HuH-7.5 (cell line): ENCODE measurements at places on chromosomes 2 and 18.

DNA sequence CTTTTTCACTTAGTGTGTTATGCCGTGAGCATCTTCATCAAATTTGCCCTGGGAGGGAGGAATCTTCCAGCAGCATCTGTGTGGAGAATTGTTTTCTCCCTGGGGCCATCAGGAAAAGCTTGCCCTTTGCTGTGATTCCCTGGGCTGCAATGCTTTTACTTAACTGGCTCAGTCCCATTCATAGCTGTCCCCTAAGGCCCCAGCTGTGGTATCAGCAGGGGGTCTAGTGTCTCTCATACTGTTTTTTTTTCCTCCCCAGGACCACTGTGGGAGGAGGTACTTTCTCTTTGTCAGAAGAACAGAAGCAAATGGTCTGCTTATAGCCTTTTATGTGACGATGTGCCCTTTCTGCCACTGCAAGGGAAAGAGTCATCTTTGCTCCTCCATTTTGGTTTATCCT is 176.8 kb upstream of the CELF4 start:
- no peak for DNase-seq

DNA sequence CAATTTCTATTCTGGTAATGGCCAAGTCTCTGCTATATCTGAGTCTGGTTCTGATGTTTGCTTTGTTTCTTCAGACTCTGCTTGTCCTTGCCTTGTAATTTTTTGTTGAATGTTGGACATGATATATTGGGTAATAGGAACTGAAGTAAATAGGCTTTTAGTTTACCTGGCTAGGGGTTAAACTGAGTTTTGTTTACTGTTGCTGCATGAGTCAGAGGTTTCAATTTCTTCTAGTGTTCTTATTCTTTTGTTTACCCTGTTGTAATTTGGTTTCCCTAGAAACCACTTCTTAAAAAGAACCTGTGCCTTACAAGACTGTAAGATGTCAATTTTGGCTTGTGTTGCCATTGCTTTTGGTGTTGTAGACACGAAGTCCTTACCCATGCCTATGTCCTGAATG is 285.0 kb upstream of the KCNH7 start:
- DNase-seq = no peak

DNA sequence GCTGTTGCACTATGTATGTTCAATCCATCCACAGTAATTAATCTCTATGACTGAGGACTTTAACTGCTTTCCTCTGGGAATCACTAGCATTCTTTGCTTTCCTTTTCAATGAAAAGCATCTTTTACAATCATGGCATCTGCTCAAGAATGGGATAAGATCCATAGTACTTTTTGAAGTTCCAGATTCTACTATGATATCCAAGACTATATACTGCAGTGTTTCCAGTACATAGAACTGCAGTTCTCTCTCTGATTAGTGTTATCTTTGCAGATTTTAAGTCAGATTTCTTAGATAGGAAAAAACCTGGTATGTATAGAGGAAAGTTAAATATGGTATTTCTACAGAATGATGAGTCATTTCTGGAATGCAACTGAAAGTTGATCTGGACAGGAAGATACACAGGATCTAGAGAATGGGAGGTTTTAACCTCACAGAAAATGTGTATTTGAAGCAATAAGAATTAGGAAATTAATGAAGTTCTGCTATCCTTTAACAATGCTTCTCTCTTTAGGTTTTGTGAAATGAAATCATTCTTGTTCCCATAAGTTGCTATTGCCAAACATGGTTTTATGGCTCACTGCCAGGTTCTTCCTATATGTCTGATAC is 670.7 kb downstream of the ERBB4 start:
- no peak for DNase-seq

DNA sequence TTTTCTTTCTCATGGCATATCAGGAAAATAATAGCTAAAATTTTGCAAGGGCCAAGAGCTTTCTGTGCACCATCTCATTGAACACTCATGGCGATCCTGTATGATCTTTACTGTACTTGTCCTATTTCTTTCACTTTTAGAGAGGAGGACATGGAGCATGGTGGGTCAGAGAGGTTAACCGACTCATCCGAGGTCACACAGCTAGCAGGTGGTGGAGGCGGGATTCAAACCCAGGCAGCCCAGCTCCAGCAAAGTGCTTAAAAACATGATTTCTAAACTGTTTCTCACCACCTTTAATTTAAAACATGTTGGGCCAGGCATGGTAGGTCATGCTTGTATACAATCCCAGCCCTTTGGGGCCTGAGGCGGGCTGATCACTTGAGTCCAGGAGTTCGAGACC is 6.4 kb downstream of the NGEF start:
- no peak for DNase-seq

DNA sequence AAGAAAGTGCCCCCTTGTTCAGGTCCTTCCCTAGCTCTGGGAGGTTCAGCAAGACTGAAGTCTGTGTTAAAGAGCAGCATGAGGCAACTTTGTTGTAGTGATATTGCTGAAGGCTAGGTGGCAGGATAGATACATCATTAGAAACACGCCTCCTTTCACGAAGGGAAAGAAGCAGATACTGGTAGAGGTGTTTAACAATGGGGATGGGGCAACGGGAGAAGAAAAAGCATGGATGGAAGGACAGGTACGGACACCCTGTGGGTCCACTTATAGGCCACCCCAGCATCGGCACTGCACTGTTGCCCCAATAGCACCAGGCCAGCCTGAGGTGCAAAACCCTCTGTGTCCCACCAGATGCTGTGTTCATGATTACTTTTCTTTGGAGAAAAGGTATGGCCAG is 3.5 kb upstream of the IGFBP5 start:
- no peak for DNase-seq

- no peak for DNase-seq
Measured at GRCh38 chr18:22483407-22483806, 65.7 kb upstream of the CTAGE1 start.

GRCh38 chr2:236938126-236938525 is 147.6 kb upstream of the COPS8 start:
- no peak for DNase-seq

GRCh38 chr2:46548521-46549144 is 69.3 kb downstream of the TMEM247 start:
- no peak for DNase-seq

GRCh38 chr2:138020432-138020831 is 56.2 kb downstream of the HNMT start:
- DNase-seq = no peak

- DNase-seq = no peak
Measured at GRCh38 chr2:9799011-9799596, 44.2 kb upstream of the TAF1B start.

- no peak for DNase-seq
Measured at GRCh38 chr2:161170958-161171932, 11.0 kb downstream of the TANK start.

DNA sequence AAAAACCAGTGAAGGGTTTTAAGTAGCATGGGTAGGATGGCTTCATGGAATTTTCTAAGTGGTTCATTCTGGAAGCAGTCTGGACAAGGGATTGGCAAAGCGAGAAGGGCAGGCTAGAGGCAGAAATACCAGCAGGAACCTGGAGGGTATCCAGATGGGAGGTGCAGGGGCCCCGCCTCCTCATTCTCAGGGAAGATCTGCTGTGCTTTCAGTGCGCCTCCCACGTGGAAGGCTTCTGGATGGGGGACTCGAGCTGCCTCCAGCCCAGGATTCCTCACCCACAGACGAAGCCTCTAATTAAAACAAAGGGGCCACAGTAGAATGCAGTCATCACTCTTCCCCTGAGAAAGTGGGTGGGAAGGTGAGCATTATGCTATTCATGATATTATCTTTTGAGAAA is 79.8 kb downstream of the VSNL1 start:
- DNase-seq = no peak

- DNase-seq = no peak
Measured at GRCh38 chr2:238846628-238847418, 1.1 kb upstream of the TWIST2 start.

GRCh38 chr2:8481463-8482009 is 200.3 kb upstream of the ID2 start:
- no peak for DNase-seq

DNA sequence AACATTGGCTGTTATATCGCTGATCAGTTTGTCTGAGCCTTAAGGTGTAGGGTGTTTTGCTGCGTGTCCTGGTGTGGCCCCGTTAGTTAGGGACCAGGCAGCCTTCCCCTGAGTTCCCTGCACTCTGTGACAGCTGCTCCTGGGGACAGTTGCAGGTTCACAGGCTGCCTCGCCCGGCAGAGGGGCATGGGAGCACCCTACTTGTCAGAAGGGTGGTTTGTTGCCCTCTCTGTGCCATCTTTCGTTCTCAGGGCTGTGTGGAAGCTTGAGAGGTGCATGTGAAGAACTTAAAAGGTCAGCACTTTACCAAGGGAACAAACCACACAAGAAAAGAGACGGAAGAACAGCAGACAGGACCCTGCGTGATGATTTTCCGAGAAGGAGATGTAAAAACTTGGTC is 159.6 kb downstream of the LDLRAD4 start:
- DNase-seq = no peak

GRCh38 chr2:128394007-128394730 is 75.5 kb upstream of the HS6ST1 start:
- no peak for DNase-seq
